ENCODE measurements at places on chromosomes 16 and 17.
A peak's percentile ranks its signal among the peaks of the same experiment; 100 is the strongest.

DNA sequence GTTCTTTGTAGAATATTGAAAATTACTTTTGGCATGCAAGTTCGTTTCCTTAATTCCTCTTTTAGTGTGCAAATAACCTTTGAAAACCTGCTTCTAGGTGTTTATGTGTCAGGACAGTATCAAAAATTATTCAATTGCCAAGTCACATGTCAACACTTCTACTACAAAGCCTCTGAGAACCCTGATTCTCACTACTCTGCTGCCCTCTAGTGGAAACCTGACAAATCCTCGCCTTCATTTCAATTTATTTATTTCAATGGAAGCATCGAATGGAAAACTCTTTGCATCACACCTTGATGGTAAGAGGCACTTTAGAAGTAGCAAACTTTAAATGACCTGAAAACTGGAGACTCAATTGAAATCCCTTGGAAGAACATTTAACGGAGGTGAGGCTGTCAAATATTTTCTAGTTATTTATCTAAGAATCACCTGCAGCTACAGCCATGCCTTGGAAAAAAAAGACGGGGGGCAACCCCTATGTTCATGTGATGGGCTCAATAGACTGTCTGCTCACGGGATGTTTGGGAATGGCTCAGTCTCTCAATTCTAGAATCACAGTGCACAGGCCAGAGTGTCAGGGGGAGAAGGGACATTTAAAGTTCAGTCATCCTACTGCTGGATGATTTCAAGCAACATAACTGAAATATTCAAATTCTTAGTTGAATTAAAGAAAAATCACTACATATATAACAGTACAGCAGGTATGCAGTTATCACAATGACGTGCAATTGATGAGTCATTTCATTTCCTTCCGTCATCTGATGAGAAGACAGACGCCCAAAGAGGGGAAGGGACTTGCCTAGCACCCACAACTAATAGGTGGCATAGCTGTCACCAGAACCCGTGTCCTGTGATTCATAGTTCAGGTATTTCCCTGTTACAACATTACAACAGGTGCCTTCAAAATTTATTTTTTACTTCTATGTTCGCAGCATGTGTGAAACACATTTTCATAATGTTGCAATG is 563.9 kb downstream of the TOX3 start:
- no peak for DNase-seq

GRCh38 chr16:60279061-60279665 is 1545.0 kb upstream of the GOT2 start:
- DNase-seq, result no peak

GRCh38 chr17:45722161-45722560 is 62.0 kb upstream of the CRHR1 start:
- no peak for DNase-seq

GRCh38 chr17:62745806-62746205 is 62.3 kb downstream of the MARCHF10 start:
- DNase-seq, result no peak

DNA sequence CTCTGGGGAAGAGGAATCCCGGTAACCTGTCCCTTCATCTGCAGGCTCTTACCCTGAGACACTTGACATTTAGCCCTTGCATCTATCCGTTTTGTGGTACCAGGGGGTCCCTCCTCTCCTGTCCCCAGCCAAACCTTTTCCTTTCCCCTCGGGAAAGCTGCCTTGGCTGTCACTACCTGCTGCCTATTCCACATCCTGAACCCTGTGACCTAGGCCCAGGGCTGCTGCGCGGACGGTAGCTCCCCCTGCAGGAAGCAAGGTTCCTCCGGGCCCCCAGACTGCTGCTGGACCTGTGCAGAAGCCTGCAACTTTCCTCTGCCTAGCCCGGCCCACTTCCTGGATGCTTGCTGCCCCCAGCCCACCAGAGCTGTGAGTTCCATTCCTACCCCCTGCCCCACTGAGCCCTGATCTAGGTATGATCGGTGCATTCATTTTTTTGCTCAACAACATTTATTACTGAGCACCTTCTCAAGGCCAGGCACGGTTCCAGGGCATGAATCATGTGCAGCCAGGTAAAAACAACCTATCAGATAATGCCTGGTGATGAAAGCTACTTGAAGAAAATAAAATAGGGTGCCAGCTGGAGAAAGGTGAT is 10.5 kb upstream of the ALDOA start:
- DNase-seq, result peak; percentile 60

DNA sequence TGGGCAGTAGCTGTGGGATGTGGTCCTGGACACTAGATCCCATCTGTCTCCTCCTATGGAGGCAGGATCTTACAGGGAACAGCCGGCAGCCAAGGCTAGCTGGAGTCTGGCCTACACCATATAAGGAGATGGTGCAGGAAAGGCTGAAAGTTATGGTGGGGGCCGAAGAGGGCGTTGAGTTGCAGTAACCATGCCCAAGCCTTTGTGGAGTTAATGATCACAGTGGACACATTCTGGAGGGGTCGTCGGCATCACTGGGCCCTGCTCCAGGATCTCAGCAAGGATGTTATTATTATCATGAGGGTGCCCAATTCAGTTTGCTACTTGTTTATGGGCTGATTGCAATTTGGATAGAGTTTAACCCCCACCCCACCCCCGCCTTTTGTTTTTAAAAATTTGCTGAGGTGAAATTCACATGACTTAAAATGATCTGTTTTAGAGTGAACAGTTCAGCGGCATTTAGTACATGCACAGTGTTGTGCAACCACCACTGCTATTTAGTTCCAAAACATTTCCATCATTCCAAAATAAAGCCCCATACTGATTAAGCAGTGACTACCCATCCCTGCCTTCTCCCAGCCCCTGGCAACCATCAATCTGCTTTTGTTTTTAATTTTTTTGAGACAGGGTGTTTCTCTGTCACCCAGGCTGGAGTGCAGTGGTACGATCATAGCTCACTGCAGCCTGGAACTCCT is 184.3 kb upstream of the CACNG3 start:
- no peak for DNase-seq

DNA sequence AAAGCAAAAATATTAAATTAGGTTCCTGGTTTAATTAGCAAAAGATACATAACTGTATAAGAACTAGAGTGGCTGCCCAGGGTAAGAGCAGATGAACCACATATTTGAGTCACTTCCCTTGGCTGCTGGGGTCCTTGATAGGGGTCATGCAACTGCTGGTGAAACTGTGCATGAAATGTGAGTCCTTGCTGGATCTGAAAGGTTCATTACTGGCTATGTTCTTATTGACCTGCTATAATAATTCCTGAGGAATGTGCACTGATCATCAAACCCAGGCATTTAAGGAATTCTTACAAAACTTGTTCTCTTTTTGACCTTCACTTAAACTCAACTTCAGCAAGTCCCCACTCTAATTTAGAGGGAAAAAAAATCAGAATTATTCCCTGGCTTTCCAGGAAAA is 183.4 kb downstream of the ZNF18 start:
- no peak for DNase-seq

DNA sequence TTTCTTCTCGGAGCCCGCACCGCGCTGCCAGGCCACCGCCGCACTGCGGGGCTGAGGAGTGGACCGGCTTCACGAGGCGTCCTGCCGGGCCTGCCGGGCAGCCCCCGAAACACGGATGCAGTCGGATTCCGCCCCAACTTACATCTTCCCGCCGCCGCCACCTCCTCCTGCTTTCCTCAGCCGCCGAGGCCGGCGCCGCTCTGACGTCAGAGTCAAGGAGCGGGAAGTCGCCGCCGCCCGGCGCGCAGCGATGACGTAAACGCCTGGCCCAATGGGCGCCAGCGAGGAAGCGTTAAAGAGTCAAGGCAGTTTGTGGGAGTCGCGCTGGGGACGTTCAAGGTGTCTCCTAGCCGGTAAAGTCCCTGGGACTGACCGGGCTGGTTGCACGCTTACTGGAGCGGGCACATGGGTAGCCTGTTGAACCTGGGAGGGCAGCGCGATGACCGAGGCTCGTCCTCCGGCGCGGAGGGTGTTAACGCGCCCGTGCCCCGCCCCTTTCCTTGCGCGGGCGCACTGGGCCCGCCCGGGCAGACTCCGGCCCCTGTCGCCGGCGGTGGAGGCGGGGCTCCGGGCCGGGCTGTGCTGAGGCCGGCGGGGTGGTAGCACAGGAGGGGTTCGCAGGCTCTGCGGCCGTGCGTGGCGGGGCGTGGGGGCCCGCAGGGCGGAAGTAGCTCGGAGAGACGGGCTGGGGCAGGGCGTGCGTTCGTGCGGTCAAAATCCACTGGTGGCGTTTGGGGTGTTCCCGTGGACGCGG is at the start of gene RNPS1:
TSS of gene RNPS1 (minus strand) at position 214 of the 754 bp plus-strand sequence. CDS start 3,483 bp downstream, outside the sequence.
- peak; percentile 97 for DNase-seq

DNA sequence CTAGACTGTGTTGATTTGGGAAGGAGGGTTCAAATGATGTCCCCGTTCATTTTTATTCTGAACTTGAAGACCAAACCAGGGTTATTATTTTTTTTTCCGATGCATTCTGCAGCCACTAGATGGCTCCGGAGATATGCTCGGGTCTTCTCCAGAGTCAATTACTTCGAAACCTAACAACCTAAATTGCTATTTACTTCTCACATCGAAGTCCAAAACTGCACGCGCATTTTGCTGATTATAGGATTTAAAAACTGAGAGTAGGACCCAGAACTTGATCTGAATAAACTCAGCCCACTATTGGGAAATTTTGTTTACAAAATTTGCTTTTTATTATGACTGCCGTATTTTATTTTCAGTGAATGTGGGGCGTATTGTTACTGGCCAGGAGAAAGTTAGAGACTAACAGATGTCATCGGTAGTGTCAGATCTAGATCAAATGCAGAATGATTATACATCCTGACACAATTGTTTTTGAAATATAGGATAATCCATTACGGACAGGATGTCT is 263.8 kb downstream of the HS3ST3A1 start:
- no peak for DNase-seq

DNA sequence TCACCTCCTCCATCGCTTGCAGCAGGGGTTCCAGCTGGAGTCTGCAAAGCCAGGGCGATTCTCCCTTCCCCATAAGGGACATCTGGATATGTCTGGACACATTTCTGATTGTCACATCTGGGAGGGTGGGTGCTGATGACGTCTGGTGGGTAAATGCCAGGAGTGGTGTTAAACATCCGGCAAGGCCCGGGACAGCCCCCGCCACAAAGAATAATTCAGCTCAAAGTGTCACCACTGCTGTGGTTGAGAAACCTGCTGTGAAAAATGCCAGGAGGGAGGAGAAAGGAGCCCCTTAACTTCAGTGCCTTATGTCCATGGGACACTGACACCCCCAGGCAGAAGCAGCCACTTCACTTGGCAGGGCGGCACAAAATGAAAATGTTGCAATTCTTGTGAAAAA is 179.4 kb upstream of the SDK2 start:
- no peak for DNase-seq

- DNase-seq, result no peak
Measured at GRCh38 chr17:4172356-4172755, 29.4 kb downstream of the CYB5D2 start.

DNA sequence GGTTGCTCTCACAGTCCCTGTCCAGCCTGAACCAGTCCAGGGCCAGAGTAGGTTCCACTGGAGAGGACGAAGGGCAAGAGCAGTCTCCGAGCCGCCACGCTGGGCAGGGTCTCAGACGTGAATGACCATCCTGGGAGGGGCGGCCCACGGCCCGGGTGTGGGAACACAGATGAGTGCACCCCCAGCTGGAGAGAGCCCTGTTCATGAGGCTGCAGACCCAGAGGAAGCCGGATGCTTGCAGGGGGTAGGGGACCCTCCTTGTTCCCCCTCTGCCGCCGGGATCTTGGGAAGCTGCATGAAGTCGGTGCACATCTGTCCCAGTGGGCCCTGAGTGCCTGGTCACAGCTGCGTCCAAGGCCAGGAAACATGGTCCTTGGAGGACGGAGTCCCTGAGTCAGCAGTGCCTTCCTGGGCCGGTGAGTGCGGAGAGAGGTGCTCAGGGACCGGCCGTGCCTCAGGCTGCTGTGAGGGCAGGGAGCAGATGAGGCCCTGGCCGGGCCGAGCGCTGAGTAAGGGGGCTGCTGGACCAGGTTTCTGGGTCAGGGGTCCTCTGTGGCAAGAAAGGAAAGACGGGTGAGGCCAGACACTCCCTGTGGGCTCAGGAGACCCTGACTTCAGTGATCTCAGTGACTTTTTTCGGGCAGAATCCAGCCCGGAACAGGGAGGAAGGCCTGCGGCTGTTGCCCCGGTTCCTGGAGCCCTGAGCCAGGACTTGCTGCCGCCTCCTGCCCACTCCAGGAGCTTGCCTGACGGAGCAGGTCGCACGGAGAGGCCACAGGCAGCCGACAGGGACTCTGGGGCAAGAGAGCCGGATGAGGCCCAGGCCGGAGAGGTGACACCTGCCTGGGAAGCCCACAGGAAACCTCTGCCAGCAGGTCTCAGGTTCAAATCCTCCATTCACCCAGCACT is 45.8 kb downstream of the ACTG1 start:
- DNase-seq, result no peak

DNA sequence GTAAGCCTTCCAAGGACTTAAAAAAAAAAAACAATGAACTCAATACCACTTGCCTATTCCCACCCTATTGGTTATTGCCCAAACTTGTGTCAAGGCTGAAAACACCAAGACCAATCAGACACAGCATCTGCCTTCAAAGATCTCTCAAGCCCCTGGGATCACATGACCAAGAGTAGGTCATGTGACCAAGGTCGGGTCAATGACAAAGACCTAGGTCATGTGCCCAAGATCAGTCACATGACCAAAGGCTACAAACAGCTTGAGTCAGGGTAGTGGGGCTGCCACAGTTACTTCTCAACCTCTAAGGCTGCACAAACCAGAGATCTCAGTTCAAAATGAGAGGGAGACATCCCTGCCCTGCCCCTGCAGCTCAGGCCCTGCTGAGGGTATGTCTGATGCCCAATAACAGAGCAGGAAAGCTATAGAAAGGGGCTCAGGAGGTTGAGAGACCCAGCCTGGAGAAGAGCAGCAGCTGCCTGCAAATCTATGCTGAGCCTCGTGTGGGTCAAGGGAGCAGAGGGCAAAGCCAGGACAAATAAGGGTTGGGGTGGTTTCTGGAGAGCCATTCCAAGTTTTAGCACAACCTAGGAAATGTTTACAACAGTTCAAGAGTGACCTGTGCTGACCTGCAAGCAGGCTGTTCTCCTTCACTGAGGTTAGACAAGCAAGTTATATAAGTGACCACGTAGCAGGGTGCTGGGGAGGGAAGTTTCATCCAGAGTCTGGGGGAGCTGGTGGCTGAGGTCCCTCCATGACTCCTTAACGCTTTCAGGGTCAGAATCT is 48.8 kb downstream of the PIMREG start:
- DNase-seq, result no peak

DNA sequence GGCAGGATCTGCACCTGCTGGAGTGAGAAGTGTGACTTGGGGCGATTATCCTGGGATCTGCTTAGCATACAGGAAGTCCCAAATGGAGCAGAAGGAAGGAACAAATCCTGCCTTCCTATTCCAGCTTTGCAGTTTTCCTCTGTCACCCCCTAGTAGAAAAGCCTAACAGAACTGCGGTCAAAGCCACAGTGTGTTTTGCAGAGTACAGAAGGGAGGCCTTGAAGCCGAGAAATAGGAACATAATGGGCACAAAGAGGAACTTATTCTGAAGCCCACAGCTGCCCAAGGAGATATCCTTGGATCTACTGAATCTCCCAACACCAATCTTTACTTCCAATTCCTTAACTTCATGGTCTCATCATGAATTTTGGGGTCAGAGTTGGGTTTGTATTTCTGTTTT is 8.5 kb downstream of the KRTAP1-5 start:
- DNase-seq, result no peak
